ENCODE measurements at places on chromosomes 1 and 21. TPM values are rescaled to one million over a fixed set of nuclear protein-coding genes. Genes with fewer than 3 reads are reported as not detected.

The TRABD2B gene
- 4.0 TPM for total RNA-seq

The SH2D1B gene
- 0.10 TPM for total RNA-seq

The HES3 gene
- total RNA-seq: not detected

The F3 gene
- 9.6 TPM for total RNA-seq

The MCM3AP gene
- total RNA-seq: 33.2 TPM

All from A549 treated with AZD2906 at 1 μM for 4 hours (cell line).